ENCODE measurements at places on chromosomes 4 and X.

DNA sequence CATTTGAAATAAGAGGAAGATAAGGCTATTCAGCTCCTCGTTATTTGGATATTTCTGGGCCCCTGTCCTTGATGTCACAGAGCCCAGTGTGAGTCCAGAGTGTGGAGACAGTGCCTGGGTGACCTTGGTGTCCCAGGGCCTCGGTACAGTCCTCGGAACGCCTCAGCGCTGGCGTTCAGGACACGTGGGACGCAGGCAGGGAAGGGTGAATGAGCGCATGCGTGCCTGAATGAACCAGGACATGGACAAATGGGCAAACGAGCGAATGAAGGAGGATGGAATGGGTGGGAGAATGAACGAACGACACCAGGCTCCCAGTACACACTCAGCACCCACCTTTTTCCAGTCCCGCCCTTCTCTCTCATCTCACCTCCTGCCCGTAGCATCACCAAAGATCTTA is 44.2 kb downstream of the EVC start:
- no peak for DNase-seq

DNA sequence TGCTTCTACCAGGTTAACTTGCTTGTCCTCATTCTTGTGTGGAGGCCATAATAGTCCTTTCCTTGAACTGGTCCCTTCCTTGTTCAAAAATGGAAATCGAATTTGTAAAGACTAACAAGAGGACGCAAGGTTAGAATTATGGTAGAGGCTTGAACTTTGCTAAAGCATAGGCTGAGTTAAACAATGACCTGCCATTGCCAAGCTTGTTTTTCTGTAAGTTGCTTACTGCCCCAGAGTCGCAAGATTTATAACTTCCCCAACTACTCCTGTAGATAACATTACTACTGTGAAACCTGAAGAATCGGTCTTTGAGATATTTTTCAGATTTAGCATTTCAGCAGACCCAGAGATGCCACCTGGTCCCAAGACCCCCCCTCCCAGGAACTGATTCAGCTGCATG is 45.3 kb downstream of the RAB33B start:
- no peak for DNase-seq

DNA sequence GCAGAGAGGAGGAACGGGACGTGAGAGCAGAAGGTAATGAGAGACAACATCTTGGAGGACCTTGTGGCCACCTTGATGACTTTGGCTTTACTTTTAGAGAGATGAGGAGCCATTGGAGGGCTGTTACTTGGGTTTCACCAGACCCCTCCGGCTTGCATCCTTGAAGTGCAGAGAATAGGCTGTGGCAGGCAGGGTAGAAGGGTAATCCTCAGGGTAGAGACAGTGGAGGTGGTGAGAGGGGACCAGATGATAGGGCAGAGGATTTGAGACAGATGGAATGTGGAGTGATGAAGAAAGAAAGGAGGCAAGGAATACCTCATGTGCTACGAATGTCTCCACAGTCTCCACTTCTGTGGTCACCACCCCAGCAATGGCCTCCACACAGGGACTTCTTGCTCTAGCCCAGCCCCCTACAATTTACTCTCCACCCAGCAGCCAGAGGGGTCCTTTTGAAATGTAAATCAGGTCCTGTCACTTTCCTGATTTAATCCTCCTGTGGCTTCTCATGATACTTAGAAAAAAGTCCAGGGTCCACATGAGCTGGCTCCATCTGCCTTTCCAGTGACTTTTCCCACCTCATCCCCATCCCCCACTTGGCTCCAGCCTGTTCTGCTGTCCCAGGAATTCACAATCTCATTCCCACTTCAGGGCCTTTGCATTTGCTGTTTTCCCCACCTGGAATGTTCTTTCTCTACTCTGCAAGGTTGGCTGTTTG is 115.0 kb downstream of the PJA1 start:
- DNase-seq: peak; percentile 55

- DNase-seq: no peak
Measured at GRCh38 chrX:115177932-115178331, 11.3 kb upstream of the RBMXL3 start.

DNA sequence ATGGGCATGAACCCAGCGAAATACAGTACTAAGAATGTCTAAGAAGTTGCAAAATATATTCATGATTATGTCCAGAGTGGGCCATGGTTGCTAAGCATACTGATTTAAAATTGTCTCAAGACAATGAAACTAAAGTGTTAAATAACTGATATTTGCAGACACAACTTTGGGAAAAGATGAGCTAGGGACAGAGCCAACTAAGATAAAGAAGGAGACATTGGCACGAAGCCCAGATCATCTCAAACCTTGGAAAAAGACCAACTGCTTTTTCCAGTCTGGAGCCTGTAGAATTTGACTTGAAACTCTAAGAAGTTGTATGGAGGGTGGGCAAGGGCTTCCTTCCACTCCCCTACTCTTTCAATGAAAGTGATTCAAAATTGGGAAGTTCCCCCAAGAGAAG is 108.5 kb upstream of the GLRA2 start:
- DNase-seq: no peak

DNA sequence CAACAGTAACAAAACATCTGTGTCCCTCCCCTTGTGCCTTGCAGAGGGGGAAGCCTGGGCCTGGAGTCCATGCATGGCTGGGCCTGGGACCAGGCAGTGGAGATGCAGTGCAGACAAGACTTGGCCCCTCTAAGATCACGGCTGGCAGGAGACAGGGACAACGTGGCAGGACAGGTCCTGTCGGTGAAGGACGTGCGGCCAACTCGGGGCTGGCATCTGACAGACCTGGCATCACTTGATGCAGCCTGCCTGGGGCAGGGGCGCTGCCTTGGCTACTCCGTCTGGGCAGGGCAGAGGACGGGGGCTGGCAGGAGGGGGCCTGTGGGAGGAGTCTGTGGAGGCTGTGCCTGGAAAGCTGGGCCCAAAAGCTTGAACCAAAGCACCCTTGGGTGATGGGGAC is 112.1 kb downstream of the CPZ start:
- DNase-seq: no peak

DNA sequence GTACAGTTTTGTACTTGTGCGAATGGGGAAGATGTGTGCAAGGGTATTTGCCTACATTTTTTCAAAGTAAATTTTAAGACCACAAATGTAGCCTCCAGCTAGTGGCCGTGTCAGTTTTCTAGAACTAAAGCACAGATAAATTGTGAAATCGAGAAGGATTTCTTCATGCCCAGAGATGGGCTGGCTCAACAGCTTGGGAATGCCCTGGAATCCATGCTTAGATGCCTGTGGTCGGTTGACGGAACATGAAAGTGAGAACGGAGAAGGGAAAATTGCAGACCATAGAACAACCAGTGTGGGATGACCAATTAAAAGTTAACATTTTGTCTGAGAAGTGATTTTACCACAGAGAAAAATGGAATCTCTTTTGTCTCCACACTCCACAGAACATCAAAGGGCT is 73.2 kb upstream of the VCX2 start:
- DNase-seq: no peak

DNA sequence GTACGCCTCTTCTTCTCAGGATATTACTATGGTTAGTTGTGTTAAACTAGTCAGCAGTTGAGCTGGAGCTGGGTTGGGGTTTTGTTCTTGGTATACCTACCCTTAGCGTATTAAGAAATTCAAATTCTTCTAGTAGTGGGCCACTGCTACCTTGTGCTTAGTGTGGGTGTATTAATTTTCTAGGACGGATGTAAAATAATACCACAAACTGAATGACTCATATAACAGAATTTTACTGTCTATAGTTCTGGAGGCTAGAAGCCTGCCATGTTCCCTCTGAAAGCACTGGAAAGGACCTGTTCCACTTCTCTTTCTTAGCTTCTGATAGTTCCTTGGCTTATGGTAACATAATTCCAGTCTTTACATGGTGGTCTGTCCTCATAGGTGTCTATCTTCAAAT is 1274.7 kb downstream of the ADGRL3 start:
- DNase-seq: no peak

DNA sequence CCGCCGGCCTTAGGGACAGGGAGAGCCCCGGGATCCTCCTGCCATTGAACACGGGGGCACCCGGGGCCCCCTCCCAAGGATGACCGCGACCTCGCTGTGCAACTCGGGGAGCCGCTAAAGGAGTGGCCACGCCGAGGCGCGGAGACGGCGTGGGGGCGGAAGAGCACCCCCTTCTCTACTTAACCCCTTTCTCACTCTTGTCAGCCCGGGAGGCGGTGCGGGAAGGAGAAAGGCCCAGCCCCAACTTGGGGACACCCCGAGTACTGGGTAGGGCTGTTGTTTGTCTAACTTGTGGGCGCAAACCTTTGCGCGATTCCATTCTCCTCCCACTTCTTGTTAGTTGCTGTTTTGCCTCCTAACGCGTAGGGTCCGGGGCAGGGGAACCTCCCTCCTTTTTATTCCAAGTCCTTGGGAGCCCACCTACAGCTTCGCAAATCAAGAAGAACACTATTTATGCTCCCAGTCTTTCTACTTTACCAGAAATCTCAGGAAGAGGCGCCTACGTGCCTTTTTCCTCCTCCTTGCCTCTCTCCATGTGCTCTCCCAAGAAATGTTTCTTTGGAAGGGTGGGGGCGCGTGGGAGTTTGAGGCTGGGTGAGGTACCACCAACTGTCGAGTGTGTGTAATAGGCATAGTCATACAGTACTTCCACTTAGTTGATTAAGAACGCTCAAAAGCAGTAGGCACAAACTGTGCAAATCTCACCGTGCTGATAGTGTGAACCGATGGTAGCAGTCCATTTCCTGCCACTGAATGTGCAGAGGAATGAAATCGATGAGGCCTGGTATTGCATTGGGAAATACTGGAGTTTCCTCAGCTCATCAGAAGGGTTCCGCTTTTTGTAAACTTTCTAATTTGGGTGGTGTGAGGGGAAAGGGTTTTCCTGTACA is 813 bp downstream of the DIAPH2 start:
- peak; percentile 56 for DNase-seq

GRCh38 chrX:72202792-72203401 is 21.3 kb downstream of the PIN4 start:
- DNase-seq: peak; percentile 48

- DNase-seq: peak; percentile 12
Measured at GRCh38 chr4:53043891-53044650, 182.0 kb downstream of the RASL11B start.

DNA sequence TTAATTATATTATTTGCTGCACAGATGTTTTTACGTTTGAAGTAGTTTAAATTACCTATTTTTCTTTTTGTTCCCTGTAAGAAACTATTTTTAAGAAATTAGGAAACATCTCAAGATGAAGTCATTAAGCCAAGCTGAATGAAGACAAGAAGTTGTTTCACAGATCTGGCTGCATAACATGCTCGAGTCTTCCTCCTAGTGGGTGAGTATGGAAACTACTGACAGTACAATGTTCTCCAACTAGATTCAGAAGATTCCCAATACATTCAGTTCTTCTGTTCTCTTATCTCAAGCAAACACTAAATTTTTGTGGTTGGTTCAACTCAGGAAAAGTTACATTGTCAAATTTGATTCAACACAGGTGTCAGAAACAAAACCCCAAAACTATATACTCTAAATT is 256.8 kb upstream of the VCX start:
- no peak for DNase-seq

All from ELF-1 (cell line).